ENCODE measurements at places on chromosomes 11 and 22.
A peak's percentile ranks its signal among the peaks of the same experiment; 100 is the strongest.

DNA sequence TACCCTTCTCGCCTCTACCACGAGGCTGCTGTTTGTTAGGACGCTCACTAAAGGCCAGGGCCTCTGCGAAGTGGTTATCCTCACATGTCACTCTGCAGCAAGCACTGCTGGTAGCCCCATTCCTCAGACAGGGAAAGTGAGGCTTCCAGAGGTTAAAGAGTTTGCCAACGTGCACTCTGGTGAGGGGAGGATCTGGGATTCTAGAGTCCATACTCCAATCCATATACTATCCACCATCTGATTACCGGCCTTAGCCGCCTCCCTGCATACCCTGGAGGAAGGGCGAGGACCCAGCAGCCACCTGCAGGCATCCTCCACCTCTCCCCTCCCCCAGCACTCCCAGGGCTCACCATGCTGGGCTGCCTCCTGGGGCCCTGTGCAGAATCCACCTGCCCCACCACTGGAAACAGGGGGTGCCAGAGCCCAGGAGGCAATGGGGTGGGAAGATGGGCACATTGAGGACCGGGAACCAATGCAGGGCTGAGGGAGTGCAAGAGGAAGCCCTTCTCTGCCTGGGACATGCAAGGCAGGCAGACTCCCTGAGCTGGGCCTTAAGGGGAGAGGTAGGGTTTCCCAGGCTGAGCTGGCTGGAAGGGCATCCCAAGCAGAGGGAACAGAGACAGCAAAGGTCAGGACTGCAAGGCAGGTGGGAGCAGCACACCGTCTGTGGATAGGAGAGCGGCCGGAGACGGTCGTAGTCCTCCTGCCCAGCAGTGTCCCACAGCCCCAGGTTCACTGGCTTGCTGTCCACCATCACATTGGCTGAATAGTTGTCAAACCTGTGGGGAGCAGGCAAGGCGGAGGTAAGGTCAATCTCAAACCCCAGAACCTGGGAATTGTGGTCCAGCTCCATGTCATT lies 11.7 kb downstream of the RAC2 start:
- DNase-seq, result no peak

GRCh38 chr11:94897330-94897768 lies 76.0 kb downstream of the CWC15 start:
- DNase-seq, result no peak

GRCh38 chr11:18617688-18618341 lies 16.3 kb downstream of the SPTY2D1 start:
- DNase-seq, result no peak

GRCh38 chr22:46069521-46070214 lies 80.7 kb upstream of the PPARA start:
- no peak for DNase-seq

DNA sequence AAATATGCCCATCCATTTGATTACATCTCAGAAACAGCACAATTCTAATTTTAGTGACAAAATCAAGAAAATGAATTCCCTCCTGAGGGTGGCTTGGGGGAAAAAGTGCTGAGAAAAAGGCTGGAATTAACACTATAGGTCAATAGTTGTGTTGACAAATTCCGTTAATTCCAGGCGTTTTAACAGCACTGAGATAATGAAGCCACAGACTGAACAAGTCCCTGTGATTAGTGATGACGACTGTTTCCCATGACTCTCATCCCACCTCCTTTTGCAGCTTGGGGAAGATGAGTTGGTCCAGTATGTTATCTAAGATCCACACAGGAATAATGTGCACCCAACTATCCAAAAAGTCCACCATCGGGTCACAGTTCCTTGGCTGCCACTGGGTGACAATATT lies 12.8 kb downstream of the SRRD start:
- DNase-seq, result no peak

- DNase-seq, result no peak
Observed at GRCh38 chr22:19105867-19106802, 16.1 kb downstream of the DGCR2 start.

GRCh38 chr11:36060926-36061325 lies 117.1 kb downstream of the LDLRAD3 start:
- no peak for DNase-seq

GRCh38 chr22:20437613-20438426 lies at the start of gene SCARF2:
TSS of gene SCARF2 (minus strand) at chr22:20437825. CDS start at chr22:20437754, 71 bp downstream.
- no peak for DNase-seq

- no peak for DNase-seq
Observed at GRCh38 chr11:89667001-89667400, 43.1 kb upstream of the TRIM77 start.

DNA sequence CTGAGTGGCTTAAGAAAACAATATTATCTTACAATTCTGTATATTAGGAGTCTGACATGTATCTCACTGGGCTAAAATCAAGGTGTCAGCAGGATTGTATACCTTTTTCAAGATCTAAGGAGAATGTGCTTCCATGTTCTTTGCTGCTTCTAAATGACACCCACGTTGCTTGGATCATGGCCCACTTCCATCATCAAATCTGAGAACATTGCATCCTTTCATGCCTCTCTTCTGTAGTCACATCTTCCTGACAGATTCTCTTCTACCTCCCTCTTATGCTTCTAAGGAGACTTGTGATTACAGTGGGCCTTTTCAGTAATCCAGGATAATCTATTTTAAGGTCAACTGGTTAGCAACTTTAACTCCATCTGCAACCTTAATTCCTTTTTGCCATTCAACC lies 499.4 kb downstream of the FAM181B start:
- DNase-seq, result no peak

DNA sequence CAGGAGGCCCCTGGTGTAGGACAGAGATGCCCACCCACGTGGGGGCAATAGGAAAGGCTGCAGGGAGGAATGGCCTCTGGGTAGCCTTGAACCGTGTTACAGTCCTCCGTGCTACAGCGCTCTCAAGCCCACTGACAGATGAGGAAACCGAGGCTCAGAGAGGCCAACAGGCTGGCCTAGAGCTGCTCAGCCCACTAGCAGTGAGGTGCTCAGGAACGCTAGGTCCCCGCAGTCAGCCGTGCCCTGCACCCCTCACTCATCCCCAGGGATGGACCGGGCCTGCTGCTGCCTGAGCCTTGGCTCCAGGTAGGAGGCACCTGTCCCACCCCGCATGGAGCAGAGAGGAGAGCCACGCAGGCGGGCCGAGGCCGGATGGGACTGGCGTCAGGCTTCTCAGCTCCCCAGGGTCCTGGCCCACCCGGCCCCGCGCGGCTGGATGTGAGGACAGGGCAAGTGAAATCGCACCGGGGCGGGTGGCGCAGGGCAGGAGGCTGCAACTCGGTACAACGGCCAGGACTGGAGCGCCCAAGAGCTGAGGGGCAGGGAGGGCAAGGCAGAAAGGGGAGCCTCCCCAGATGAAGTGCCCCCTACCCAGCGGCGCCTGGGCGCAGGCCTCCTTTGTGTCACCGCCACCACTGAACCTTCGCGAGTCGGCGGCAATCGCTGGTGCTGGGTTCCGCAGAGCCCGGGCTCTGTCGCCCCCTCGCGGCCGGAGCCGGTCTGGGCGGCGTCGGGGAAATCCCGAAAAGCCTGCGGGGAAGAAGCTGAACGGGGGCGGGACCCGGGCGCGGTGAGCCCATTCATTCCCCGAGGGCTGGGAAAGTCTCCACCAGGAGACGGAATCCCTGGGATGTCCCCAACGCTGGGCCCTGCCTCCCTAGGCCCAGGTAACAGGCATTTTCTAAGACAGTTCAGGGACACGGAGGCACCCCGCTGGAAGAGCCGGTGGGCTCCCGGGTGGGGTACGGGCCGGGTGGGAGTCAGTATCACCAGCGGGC lies 8.4 kb upstream of the SLC2A11 start:
- peak; percentile 72 for DNase-seq

DNA sequence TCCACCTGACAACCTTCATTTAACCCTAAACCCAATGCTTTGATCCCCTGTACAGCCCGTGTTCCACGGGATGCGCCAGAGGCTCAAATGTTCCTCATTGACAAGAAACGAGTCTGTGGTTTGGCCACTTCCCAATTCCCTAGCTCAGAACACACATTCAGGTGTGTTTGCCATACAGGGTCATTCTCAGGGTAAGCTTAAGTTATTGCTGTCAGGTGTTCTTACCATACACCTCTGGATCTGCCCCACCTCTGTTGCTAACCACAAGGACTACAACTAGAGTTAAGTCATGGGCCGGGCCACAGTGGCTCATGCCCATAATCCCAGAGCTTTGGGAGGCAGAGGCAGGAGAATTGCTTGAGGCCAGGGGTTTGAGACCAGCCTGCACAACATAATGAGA lies 45.6 kb upstream of the POLD3 start:
- no peak for DNase-seq

- DNase-seq, result no peak
Observed at GRCh38 chr11:14973621-14974514, 1.7 kb upstream of the CALCA start.

GRCh38 chr11:112644410-112645131 lies 316.6 kb upstream of the NCAM1 start:
- DNase-seq, result no peak

DNA sequence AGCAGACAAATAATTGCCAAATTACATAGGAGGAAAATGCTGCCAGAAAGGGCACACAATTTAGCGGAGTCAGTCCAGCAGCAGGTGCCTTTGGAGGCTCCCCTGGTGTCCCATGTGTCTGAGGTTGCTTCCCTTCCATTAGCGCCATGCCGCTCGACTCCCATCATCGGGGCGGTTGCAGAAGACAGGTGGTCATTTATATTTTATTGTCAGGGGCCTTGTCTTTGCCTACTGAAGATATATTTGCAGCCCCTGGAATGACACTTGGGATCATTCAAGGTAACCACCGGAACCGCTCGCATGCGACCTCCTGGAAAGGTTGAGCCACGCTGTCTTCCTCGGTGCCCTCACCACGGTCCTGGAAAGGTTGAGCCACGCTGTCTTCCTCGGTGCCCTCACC lies 298.3 kb downstream of the TBC1D22A start:
- no peak for DNase-seq

- no peak for DNase-seq
Observed at GRCh38 chr22:26485806-26486390, 2.2 kb downstream of the SRRD start.

- no peak for DNase-seq
Observed at GRCh38 chr22:46051646-46052045, 74.7 kb upstream of the WNT7B start.

DNA sequence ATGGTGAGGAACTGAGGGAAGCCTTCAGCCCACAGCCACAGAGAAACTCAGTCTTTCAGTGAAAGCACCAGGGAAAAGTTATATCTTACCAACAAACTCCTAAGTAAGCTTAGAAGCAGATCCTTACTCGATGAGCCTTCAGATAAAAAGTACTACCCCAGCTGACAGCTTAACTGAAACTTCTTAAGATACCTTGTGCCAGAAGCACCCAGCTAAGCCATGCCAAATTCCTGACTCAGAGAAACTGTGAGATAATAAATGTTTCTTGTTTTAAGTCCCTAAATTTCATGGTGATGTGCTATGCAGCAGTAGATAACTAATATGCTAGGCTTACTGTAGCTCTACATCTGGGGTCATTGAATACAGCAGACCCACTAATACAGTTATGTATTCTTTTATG lies 2025.0 kb downstream of the LRRC4C start:
- no peak for DNase-seq

- no peak for DNase-seq
Observed at GRCh38 chr22:19753090-19753842, 7.3 kb upstream of the TBX1 start.

GRCh38 chr22:32067613-32068012 lies 24.6 kb downstream of the SLC5A1 start:
- no peak for DNase-seq

DNA sequence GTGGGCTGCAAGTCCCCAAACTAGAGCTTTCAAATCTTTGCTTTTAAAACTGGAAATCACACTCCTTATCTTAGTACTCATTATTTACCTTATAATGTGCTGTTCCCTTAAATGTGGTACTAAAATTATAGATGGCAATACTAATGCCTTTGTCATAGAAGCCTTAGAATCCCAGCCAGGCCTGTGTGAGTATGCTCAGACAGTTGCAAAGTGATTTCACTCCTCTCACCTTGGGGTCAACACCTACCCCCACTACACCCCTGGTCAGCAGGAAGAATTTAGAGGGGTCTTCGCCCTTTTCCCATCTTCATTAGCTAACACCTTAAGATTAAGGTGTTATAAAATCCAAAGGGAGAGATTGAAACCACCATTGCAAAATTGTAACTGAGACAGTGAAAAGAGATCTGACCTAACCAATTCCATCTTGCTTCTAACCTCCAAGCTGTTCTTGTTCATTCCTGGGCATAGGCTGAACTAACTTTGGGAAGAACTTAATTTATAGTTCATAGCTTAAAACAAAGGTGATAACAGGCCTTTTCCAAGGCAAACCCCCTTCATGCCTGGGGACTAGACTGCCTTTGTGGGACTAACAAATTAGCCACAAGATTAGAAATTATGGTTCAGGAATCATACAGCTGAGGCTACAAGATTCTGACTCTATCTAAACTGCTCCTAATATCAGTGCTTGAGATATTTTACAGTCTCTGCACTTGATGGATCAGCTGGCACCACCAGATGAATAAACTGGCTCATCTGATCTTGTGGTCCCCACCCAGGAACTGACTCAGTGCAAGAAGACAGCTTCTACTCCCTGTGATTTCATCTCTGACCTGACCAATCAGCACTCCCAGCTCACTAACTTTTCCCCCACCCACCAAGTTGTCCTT lies 10.4 kb upstream of the MRPL17 start:
- no peak for DNase-seq

GRCh38 chr11:44256673-44257291 lies 53.2 kb downstream of the ALX4 start:
- no peak for DNase-seq

DNA sequence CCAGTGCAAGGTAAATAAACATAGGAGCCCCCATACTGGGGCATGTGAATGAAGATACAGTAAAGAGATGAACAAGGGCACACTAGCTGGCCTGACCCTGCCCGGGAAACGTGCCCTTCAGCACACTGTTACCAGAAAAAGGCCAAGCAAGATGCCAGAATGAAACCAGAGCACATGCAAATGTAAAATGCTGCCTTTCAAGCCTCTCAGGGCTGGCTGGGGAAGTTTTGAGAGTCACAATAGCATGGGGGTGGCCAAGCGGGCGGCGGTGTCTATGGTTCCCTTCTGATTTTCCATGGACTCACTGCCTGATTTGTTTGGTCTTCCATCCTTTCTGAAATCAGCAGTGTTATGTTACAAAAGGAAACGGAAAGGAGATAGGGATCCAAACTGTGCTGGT lies 18.9 kb upstream of the SUSD2 start:
- DNase-seq, result no peak

DNA sequence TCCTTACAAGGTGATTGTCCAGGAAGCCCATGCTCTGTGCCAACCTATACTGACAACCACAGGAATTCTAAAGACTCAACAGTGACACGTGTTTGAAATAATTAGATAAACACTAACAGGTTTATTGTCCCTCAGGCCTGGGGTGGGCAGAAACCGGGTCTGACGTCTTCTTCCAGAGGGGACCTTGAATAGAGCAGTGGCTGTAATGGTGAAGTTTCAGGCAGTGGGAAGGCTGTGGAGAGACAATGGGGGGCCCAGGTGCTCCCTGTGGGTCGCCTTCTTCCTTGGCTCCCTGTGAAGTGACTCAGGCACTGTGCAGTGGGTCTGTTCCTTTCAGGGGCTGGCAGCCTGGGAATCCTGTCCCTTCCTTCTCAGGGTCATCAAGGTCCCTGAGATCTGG lies 54.6 kb downstream of the OTOG start:
- no peak for DNase-seq

GRCh38 chr11:4727171-4727570 lies 22.6 kb downstream of the MMP26 start:
- no peak for DNase-seq

- no peak for DNase-seq
Observed at GRCh38 chr11:11468954-11469353, 115.9 kb upstream of the CSNK2A3 start.

- DNase-seq, result no peak
Observed at GRCh38 chr11:10779086-10779485, 28.0 kb downstream of the CTR9 start.

GRCh38 chr22:25159028-25159427 lies 40.6 kb upstream of the CRYBB3 start:
- DNase-seq, result no peak

GRCh38 chr11:84430661-84431060 lies 1144.5 kb upstream of the CCDC90B start:
- no peak for DNase-seq

All from stimulated activated CD4-positive, alpha-beta T cell treated with anti-CD3 and anti-CD28 coated beads, Interleukin-1b, Interleukin-23, amount 100 ng/mL, for 1 hour (primary cell).